ENCODE measurements at places on chromosomes 11 and 22.

DNA sequence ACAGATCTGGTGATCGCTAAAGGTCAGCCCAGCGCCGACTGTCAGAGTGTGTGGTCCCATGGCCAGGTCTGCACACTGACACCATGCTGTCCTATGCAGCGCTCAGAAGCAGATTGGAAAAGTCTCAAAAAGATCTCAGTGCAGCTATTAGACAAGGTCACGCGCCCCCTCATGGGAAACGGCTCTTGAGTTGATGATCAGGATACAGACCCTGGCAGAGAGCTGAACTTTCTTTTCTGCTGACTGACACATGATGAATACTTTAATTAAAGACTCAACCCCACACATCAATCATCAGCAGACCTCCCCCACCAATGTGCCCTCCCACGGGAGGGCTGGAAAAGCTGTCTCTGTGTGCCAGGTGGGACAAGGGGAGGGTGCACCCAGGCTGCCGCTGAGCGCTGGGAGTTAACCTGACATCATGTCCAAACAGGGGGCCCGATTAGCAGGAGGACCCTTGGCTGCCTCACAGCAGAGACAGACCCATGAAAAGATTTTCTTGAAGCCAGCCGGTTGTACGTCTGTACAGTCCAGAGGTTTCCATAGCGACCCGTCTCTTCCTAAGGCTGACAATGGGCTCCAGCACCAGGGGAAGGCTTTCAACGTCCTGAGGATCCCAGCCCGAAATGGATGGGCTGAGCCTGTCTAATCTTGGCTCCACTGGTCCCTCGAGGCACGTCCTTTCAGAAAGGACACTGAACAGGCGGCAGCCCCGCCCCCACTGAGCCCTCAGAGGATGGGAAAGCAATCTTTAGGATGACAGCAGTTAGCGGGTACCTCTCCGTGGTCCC lies 26.9 kb downstream of the RASD2 start:
- DNase-seq, result no peak

DNA sequence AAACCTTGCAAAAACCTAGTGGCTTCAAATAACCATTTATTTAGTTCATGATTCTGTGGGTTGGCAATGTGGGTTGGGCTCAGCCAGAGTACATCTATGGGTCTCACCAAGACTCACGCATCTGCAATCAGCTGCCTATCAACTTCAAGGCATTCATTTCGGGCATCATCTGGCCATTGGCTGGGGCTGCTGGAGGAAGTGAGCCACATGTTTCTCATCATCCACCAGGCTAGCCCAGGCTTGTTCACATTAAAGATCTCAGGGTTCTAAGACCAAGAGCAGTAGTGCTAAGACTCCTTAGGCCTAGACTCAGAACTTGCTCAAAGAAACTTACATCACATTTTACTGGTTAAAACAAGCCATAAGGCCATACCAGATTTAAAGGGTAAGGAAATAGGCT lies 478.9 kb upstream of the ARHGAP42 start:
- no peak for DNase-seq

DNA sequence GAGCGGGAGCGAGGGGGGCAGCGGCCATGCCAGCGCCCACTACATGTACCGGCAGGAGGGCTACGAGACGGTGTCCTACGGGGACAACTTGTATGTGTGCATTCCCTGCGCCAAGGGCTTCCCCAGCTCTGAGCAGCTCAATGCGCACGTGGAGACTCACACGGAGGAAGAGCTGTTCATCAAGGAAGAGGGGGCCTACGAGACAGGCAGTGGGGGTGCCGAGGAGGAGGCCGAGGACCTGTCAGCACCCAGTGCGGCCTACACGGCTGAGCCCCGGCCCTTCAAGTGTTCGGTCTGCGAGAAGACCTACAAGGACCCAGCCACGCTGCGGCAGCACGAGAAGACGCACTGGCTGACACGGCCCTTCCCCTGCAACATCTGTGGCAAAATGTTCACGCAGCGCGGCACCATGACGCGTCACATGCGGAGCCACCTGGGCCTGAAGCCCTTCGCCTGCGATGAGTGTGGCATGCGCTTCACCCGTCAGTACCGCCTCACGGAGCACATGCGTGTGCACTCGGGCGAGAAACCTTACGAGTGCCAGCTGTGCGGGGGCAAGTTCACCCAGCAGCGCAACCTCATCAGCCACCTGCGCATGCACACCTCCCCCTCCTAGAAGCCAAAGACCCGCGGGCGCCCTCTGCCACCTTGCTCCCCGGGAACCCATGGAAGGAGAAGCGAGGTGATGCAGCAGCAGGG lies 20.9 kb upstream of the TMEM191C start:
- DNase-seq, result no peak

DNA sequence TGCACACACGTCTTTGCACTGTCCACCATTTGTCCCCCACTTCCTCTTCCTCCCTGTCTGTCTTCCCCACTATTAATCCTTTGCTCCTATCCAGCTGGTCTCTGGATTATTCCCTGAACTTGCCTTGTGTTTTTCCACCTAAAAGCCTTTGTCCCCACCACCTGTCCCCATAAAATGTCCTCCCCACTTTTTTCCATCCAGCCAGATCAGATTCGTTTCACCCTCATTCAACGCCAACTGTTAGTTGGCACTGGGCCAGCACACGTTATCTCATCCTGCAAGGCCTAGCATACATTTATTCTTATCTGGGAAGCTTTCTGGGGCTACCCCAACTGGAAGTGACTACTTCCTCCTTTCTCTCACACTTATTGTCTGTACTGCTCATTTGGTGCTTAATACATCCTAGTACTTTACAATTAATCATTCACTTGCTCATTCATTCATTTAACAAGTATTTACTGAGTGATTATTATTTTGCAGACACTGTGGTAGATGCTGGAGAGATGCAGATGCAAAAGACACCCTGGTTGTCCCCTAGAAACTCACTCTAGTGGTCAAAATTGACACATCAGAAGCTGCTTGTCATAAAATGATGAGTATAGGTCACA lies 96.2 kb downstream of the RASSF10 start:
- DNase-seq, result no peak

GRCh38 chr11:83249972-83250593 lies 36.1 kb downstream of the CCDC90B start:
- no peak for DNase-seq

DNA sequence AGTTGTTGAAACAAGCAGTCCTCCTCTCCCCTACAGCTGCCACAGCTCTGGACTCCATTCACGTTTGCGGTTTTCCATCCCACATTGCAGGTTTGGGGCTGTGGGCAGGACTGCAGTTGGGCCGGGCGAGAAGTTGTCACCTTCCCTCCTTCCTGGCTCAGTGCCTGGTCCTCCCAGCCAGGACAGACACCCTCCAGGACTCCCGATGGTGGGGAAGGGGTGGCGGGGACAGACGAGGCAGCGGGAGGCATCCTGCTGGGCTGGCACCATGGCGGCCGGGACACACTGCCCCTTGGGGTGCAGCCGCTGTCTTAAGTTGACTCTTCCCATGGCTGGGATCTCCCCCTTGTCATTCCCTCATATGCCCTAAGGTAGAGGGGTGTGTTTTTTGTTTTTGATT lies 615.2 kb downstream of the BRD1 start:
- DNase-seq, result no peak

DNA sequence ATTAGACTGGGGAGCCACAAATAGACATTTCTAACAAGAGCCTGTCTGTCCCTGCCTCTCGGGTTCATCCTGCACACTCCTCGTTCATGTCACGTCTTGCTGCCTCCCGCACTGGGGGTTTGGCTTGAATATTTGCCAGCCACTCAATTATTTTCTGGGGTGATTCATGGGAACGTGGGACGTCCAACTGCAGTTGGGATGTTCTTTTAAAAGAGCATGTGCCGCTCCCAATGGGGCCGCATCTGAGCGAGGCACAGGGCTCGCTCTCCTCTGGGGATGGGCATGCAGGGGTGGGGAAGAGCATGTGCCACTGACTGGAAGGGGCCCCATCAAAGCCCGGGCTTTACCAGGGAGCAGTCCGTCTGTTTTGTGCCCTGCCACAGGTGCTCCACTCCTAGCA lies 43.4 kb downstream of the PARVG start:
- DNase-seq, result no peak

- DNase-seq, result no peak
Measured at GRCh38 chr11:65516135-65516968, 8.5 kb upstream of the SCYL1 start.

- no peak for DNase-seq
Measured at GRCh38 chr11:8910649-8911026, 351 bp upstream of the AKIP1 start.

- no peak for DNase-seq
Measured at GRCh38 chr11:22763166-22763565, 66.4 kb downstream of the SVIP start.

- DNase-seq, result no peak
Measured at GRCh38 chr11:48044577-48044976, 64.2 kb downstream of the PTPRJ start.

DNA sequence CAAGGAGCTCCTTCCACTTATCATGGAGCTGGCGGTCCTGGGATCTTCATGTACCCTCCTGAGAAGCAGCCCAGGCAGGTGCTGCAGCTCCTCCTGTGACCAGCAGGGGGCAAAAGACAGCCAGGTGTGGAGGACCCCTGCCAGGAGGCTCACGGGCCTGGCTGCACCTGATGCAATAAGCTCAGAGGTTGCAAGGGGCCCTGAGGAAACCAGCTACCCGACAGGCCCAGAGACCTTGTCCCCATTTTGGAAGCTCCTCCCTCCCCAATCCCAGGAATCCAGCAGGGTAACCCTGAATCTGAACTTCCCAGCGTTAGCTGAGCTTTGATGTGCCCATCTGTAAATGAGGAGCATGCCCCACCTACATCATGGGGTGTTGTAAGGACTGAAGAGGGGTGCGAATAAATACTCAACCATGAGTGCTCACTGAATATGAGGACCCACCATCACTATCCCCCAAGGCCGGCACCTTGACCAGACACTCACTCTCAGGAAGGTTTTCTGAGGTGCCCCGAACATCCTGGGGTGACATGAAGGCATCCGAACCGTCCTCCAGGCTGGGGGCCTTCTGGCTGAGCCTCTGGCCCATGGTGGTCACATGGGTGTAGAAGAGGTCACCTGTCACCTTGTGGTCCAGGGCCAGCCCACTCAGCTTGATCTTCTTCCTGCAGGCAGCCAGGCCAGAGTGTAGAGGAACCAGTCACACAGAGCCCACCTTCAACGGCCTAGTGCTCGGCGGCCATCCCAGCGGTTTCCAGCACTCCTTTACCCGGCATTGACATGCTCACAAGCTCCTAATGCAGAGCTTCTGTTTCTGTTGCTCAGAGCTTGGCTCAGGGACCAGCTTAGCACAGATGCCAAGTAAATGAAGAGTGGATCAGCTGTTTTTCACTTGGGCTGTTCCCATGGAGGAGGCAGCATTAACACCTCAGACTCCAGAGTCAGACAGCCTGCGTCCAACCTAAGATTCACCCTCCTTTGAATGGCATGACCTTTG lies 21.7 kb downstream of the SLC43A1 start:
- peak; percentile 76 for DNase-seq

- no peak for DNase-seq
Measured at GRCh38 chr11:111423250-111423615, 44.2 kb upstream of the POU2AF1 start.

- no peak for DNase-seq
Measured at GRCh38 chr11:35011944-35012343, 95.5 kb downstream of the PDHX start.

- DNase-seq, result no peak
Measured at GRCh38 chr11:9184516-9184915, 80.6 kb downstream of the DENND5A start.

GRCh38 chr11:124384399-124384798 lies at the start of gene OR8B2:
Gene OR8B2 (minus strand): TSS chr11:124384499. CDS start chr11:124383343, 1,156 bp downstream.
- DNase-seq, result no peak

DNA sequence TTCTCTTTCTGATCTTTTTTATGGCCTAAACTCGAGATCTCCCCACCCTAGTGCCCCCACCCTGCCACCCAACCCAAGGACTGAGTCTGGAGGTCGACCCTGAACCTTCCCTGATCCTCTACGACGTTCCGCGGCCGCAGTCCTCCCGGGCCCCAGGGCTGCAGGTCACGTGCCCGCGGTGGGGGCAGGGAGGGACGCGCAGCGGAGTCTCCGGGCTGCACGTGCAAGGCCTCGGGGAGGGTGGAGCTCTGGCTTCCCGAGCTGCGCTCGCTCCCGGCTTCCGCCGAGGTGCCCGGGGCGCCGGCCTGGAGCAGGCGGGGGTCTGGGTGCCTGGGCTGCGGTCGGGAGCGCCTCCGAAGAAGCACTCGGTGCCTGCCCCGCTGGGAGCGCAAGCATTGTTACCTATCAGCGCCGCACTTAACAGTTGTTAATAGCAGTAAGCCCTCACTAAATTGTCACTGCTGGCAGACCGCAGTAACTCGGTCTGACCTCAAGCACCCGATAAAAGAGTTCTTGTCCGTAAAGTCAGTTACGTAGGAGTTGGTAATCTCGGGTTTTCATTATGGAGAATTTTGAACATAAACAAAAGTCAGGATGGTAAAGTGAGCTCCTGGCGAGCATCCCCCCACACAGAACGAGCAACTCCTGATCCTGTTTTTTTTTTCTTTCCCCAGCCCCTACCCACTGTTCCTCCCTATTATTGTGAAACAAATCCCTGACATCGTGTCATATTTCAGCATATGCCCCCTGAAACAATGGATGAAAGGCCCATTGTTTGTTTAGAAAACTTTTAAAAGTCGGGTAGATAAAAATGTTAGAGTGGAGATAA lies 69.7 kb upstream of the EP300 start:
- peak; percentile 70 for DNase-seq

DNA sequence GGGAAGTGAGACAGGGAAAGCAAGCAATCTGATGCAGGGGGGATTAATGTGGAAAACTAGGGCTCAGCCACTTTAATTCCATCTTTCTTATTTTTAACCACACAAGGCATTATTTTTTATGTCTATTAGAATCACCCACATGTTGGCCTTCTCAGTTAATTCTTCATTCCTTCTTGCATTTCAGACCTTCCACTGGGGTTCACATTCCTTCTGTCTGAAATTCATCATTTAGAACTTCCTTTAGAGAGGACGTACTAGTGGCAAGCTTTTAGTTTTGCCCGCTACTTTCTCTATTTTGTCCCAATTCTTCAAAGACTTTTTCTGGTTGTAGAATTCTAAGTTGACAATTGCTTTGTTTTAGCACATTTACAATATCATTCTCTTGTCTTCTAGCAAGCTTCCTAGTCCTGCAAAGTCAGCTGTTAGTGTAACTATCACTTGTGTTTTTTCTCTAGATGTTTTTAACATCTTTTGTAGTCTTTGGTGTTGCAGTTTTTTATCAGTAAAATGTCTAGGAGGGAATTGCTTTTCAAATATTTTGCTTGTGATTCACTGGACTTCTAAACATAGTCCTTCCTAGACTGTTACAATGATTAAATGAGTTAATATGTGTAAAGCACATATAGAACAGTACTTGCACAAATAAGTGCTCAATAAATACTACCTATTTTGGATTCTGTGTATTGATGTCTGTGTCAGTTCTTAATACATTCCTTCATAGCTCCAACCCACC lies 5.5 kb upstream of the NNMT start:
- DNase-seq, result no peak

Data from activated gamma-delta T cell treated with Interleukin-2 at 50 U/mL for 16 hours (primary cell).